B cell (primary cell): ENCODE measurements at places on chromosomes 6 and 20. TPM values are rescaled to one million over a fixed set of nuclear protein-coding genes. Genes with fewer than 3 reads are reported as not detected.

DNA sequence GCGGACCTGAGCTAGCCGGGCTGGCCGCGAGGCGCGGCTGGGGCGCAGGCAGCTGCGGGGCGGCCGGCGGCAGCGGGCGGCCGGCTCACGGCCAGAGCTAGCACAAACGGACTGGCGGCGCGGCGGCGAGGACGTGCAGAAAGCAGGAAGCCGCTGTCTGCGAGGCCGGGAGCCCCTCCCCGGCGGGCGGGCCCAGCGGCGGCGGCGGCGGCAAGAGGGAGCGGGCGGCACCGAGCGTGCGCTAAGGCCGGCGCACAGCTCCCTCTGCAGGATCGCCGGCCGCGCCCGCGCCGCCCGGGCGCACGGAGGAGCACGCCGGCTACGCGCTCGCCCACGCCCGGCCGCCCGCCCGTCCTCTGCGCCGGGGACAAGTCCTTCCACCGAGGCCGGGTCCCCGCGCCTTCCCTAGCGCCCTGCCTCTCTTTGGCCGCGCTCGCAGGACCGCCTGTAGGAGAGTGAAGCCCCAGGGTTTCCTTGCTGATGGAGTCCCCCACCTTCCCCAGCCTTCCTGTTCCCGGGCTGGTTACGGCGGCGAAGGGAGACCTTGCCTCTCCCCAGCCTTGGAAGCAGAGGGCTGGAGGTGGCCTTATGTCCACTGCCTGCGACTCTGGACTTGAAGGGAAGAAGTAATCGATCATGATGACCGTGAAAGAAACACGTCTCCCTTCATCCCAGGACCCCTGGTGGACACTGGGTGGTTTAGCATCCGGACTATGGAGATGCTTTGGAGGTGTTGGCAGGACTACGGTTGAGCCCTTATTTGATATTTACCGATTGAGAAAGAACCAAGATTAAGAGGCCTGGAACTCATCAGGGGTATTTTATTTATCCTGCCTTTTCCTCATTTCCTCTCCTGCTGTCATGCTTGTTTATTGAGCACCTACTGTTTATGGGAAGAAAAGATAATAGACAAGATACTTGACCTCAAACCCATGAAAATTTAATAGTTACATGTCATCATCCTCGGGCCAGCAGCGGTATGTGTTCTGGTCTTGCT is at the start of gene PREP:
PREP (minus strand) TSS at position 144 of the 997 bp plus-strand sequence. CDS start 191 bp downstream, outside the sequence.
- DNase-seq: peak; percentile 88

DNA sequence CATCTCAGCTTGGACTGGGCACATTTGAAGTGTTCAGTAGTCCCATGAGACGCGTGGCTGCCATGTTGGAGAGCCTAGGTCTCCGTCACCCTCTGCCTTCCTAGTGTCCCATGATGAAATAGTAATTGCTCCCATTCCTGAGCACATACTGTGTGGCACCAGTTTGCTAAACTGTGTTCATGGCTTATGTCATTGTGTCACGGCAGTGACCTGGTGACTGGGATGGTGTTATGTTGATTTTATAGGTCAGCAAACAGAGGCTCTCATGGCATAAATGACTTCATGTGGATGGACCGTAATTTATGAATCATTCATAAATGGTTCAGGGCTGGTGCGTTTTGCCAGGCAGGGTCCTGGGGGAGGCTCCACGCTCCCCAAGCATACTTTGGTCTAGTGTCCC is 3.8 kb downstream of the BCAS4 start:
- no peak for DNase-seq

DNA sequence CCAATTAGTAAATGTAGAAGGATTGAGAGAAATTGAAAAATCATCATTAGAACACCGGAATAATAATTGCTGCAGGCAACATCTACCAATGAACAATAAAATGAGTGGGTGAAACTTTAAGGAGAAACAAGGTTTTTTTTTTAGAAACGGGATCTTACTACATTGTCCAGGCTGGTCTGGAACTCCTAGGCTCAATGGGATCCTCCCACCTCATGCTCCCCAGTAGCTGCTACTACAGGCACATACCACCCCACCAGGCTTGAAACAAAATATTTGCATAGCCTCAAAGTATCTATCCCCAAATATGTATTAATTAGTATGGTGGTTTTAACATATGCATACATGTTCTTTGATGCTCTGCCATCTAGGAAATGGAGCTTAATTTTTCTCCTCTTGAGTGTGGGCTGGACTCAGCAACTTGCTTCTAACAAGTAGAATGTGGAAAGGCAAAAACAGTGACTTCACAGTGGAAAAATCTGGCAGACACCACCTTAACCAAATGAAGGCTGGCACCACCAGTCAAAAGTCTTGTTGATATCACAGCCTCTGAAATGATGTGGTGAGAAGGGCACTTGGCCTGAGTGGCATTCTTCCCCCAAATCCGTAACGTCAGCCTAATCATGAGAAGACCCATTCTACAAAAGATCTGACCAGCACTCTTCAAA is 12.1 kb downstream of the NRSN2 start:
- DNase-seq: no peak

- no peak for DNase-seq
Observed at GRCh38 chr6:21067521-21067920, 526.0 kb upstream of the SOX4 start.

GRCh38 chr20:35252037-35252461 is 25.6 kb downstream of the MMP24 start:
- DNase-seq: peak; percentile 30

- DNase-seq: peak; percentile 28
Observed at GRCh38 chr6:88013015-88013414, 34.6 kb upstream of the SPACA1 start.

DNA sequence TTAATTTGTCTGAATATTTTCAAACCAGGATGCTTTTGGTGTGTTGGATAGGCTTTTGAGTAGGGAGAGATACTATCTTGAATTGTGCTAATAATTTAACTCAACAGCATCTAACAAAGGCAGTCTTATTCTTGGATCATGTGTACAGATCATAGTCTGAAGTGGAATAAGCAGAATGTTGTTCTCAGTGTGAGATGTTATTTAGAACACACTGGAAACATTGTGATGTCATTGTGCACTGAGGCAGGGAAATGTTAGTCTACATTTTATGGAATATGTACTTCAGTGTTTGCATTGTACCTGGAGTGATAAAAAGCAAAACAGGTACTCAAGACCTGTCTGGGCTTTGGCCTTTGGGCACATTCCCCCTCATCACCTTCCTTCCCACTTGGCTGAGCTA is 35.0 kb downstream of the RNF144B start:
- no peak for DNase-seq

GRCh38 chr20:25125636-25126035 is 43.7 kb upstream of the VSX1 start:
- no peak for DNase-seq

DNA sequence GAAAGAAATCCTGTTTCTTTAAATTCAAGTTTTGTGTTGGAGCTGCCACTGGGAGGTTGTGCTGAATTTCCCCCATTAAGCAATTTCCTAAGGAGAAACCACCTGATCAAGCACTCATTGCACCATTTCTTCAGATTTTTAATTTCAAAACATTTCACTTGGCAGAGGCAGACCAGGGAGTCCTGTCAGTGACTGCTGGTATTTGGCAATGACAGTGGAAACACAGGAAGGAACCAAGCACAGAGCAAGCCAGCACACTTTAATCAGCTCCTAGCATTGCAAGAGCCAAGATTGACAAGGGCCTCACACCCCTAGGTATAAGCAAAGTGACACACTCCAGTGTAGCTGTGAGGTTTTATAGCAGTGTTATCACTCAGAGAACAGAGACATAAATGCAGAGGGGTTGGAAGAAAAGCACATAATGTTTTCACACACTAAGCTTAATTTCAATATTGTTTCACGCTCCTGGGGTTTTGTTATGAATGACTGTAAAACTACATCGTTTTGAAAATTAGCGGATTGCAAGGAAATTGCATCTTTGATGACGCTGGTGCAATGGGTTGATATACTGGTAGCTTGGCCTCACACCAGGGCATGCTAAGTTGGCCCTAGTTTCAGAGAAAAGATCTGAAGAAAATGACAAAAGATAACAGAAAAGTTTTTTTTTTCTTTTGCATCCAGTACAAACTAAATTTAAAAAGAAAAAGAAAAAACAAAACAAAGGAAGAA is 768.4 kb downstream of the TFAP2A start:
- DNase-seq: no peak

- no peak for DNase-seq
Observed at GRCh38 chr6:41644297-41644879, 6.1 kb downstream of the MDFI start.

GRCh38 chr6:87070741-87071140 is 24.2 kb downstream of the CGA start:
- DNase-seq: no peak

- DNase-seq: no peak
Observed at GRCh38 chr20:58784321-58785074, 66.2 kb downstream of the GNAS-AS1 start.

GRCh38 chr6:159739341-159739740 is 12.0 kb downstream of the WTAP start:
- DNase-seq: no peak

GRCh38 chr20:45779011-45779915 is 12.4 kb downstream of the WFDC3 start:
- DNase-seq: no peak

- DNase-seq: no peak
Observed at GRCh38 chr20:25087186-25087929, 5.4 kb upstream of the VSX1 start.

GRCh38 chr6:16251706-16252105 is 13.3 kb downstream of the GMPR start:
- no peak for DNase-seq

GRCh38 chr6:40517654-40518053 is 69.5 kb downstream of the LRFN2 start:
- DNase-seq: no peak

- DNase-seq: no peak
Observed at GRCh38 chr6:49202924-49203536, 260.0 kb downstream of the MMUT start.

- DNase-seq: no peak
Observed at GRCh38 chr6:3364391-3364790, 92.5 kb downstream of the SLC22A23 start.

- DNase-seq: no peak
Observed at GRCh38 chr6:11628562-11628961, 91.0 kb downstream of the TMEM170B start.

DNA sequence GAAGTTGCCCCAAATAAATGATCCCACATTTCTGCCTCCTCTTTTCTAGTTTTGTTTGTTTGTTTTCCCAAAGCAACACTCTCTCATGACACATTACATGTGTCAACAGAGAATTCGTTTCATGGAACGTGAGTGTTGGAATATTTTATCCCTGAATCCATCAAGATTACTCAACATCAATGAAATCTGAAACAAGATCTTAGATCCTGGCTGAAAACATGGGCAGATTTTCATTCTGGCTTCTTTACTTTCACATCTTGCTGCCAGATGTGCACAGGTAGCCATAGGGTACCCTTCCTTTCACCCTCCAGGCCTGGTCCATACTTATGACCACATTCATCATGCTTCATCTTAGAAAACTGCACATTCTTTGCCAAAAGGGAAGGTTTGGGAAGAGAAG is 347.0 kb downstream of the DOK5 start:
- DNase-seq: no peak

DNA sequence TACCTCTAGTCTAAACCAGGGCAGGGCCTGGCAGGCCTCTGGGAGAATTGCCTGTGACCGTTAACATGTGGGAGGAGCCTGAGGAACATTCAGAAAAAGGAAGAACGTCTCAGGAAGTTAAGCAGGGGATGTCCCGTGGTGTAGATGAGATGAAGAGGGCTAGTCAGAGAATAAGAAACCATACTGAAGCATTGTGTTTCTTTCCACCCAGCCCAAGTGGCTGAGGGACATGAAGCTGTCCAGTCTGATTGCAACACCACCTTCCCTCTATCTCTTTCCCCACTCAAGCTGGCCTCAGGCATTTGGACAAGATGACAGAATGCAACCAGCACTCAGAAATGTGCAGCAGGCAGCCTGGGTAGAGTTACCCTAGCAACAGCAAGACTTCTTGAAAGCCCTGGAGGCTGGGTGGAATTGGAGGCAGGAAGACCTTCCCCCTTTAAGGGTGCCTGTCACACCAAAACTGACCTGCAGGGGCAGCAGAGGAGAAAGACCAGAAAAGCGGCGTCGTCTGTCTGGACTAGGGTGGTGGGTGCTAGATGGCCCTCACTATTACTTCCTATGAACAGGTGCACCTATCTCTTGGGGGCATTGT is 186.1 kb downstream of the UNC5CL start:
- DNase-seq: no peak

GRCh38 chr6:41536795-41537758 is 9.1 kb upstream of the FOXP4 start:
- peak; percentile 34 for DNase-seq

GRCh38 chr6:142929751-142930358 is 15.1 kb downstream of the HIVEP2 start:
- DNase-seq: no peak

DNA sequence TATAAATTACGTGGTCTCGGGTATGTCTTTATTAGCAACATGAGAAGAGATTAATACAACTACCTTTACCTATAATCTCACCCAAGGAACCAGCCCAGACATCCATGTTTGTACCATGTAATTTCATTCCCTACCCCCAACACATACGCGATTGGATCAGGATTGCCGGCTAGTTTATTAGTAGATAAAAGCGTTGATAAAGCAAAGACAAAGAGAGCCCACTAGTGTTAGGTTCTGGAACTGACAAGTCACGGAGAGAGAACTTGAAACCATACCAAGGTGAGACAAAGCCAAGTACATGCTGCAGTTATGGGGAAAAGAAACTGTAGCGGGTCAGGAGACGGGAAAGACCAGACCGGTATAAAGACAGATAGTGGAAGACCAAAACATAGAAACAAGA is 37.4 kb upstream of the FAM135A start:
- DNase-seq: no peak

- no peak for DNase-seq
Observed at GRCh38 chr20:29743101-29743931, 1514.1 kb upstream of the DEFB115 start.

GRCh38 chr20:14828459-14828858 is 491.0 kb upstream of the FLRT3 start:
- no peak for DNase-seq

- no peak for DNase-seq
Observed at GRCh38 chr6:142271476-142271875, 30.3 kb upstream of the ADGRG6 start.

GGTLC1 gene
- not detected in 2 replicates for total RNA-seq

RIPOR2 gene
- total RNA-seq: 430 and 443 TPM in 2 replicates

SLC2A10 gene
- not detected in 2 replicates for total RNA-seq

SLC35B2 gene
- 29.2 and 30.0 TPM in 2 replicates for total RNA-seq

PCK1 gene
- not detected in 2 replicates for total RNA-seq

TRERF1 gene
- 6.1 and 6.7 TPM in 2 replicates for total RNA-seq

RCAN2 gene
- not detected in 2 replicates for total RNA-seq

KCNK16 gene
- total RNA-seq: not detected in 2 replicates

TFAP2A gene
- total RNA-seq: not detected in 2 replicates

HLA-DRB1 gene
- total RNA-seq: 559 and 584 TPM in 2 replicates

SPATA2 gene
- 10.6 and 10.7 TPM in 2 replicates for total RNA-seq

VGLL2 gene
- not detected in 2 replicates for total RNA-seq

WFDC5 gene
- not detected in 2 replicates for total RNA-seq

MYLK2 gene
- total RNA-seq: not detected in 2 replicates

BMP6 gene
- 2.2 and 2.9 TPM in 2 replicates for total RNA-seq
